Activated T-cell treated with anti-CD3 and anti-CD28 coated beads for 24 hours (primary cell): ENCODE measurements at places on chromosomes 1 and 21.

DNA sequence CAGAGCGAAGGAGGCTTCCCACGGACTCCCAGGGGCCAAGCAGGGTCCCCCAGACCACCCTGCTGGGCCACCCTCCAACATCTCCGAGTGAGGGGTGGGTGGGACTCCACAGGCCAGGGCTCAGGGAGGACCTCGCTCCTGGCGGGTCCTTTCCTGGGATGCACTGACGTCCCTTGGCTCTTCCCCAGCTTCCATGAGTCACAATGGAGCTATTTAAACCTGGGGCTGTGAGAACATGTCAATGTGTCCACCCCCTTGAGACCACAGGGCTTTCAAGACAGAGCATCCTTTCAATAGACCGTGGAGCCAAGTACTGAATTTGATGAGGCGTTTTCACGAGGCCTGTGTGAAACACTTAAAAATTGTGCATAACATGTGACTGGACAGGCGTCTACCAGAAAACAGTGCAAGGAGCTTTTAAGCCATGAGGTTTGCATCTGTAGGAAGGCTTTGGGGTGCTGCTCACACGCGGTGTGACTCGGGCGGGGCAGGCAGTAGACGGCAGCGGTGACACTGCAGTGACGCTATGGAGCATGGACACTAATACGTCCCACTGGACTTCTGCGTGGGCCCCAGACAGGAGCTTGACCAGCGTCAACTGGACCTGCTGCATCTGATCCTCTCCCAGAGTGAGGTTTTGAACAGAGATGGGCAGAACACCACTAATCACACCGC is 24.1 kb upstream of the NPHP4 start:
- DNase-seq, result no peak

DNA sequence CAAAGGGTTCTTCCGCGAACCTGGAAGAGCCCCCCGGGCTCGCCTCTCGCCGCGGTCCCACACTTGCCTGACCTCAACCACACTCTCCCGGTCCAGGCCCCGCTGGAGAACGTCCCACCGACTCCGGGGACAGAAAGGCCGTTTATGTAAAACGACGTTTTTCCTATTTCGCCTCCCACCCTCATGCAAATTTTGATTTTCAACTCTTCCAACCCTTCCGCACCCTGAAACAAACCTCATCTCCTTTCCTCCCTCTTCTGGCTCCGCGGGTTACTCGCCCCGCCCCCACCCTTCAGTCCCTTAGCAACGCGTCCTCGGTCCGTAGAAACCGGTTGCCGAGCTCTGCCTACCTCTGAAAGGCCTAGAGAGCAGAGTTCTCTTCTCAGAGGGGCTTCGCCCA is at the start of gene C1orf141:
C1orf141 (minus strand) TSS at position 276 of the 400 bp plus-strand sequence. CDS start 7,730 bp downstream, outside the sequence.
- DNase-seq, result no peak

DNA sequence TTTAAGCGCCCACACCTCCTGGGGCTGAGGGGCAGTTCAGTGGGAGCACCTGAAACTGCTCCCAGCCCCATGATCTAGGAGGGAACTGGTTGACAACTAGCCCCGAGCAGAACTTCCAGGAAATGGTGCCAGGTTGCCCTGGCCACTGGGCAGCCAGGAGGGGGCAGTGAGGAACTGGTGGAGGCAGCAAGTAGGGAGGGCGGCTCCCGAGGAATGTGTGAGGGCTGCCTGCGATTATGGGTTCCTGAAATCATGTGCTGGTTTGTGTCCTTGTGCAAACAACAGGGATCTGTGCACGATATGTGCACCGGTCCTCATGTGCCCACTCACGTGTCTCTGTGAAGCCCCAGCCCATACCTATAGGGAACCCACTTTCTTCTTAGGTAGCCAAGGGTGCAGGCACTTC is 9.9 kb downstream of the GPR3 start:
- no peak for DNase-seq

DNA sequence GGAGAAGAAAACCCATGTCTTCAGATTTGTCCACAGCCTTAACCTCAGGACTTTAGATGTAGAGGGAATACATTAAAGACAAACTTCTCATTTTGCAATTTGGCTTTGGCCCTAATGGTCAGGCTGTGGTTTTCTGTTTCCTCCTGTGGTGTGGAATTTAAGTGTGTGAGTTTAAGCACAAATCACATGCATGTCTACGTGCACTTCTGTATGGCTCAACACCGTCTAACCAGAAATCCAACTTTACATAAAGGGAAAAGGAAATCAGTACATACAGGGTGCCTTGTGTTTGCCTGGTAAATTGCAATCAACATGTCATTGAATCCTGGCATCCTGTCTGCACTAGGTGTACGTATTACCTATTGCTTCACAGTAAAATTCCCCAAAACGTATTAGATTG is 1.2 kb upstream of the ZNF124 start:
- DNase-seq, result no peak

DNA sequence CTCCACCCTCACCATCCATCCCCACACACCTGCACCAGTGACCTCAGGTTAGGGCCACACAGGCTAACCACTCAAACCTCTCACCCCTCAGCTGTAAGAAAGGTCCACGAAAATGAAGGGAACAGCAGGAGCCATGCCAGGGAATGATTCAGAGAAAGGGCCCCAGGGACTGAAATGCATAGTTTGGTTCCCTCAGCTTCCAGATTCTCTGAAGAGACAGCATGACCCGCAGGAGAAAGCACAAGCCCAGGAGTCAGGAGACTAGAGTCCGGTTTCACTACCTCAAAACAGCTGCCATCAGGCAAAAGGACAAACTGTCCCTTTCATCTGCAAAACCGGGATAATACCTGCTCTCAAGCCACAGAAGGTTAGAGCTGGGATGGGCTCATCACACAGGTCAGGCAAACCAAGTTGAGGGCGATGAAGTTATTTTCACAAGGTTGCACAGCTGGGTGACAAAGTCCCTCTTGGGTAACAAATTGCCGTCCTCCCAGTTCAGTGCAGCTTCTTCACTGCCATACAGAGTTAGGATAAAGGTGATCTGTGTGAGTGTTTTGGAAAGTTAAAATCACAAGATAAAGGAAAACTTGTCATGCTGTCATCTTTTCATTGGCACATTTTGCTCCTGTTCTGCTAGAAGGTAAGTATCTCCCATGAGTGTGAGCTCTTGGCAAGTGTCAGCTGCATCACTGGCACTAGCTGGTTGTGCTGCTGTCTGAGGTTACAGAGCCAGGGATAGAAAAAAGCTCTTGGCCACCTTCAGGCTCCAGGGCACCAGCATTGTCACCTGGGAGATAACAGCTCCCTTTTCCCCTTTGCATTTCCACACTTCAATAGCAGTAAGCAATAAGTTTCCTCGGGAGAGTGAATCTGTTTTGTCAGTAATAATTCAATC is 120.4 kb downstream of the KCNH1 start:
- no peak for DNase-seq

DNA sequence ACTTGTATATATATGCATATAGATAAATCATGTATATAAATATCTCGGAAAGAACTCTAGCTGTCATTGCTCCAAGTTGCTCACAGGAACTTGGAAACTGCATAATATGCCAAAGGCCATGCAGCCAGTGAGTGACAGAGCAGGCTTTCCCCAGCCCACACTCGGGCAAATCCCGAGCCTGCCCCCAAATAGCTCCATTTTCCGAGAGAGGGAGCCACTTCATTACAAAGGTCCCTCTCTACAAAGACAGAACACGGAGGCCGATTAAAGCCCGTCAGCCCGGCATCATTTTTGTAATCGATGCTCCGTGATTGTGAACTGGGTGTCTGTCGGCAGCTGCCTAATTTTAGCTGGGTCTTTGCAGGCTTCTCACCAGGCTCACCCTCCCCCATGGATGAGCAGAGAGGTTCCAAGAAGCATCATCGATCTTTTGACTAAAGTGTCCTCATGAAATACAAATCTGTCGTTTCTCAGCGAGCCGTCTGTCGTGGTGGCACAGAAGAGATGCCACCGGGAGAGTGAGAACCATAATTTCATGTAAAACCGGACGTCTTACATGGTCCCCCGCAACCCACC is 663.9 kb downstream of the PTPRU start:
- no peak for DNase-seq

- no peak for DNase-seq
Measured at GRCh38 chr1:221316491-221317056, 425.3 kb downstream of the DUSP10 start.

DNA sequence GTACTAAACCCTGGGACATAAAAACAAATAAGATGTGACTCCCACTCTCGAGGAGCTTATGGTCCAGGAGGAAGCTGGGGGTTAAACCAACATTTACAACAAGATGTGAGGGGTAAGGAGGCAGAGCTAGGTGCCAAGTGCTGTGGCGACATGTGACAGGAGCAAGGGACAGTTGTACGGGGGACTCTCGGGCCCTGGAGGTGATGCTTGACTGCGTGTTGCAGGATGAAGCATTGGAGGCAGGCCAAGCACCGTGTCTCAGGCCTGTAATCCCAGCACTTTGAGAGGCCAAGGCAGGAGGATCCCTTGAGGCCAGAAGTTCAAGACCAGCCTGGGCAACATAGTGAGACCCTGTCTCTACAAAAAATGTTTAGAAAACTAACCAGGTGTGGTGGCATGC is 36.8 kb downstream of the ATP5PO start:
- no peak for DNase-seq

GRCh38 chr1:244919320-244920282 is 55.3 kb upstream of the HNRNPU start:
- no peak for DNase-seq

DNA sequence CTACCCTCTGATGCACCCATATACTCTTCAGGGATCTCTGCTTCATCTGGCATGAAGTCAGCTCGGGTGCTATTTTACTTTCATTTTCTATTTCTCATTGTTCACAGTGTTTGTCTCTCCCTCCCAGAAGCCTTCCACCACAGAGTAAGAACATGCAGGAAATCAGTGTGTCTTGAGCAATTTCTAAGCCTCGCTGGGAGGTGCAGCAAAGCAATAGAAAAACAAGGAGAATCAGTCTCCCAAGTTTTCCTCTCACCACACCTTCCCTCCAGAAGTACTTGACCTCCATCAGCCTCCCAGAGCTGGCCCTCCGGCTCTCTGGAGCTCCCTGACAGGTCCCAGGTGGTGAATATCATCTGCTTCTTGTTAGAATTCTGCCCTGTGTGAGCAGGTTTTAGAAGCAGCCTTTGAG is 594.7 kb upstream of the CAMK1G start:
- peak; percentile 2 for DNase-seq

GRCh38 chr1:223761411-223761810 is 49.1 kb downstream of the CAPN2 start:
- no peak for DNase-seq

DNA sequence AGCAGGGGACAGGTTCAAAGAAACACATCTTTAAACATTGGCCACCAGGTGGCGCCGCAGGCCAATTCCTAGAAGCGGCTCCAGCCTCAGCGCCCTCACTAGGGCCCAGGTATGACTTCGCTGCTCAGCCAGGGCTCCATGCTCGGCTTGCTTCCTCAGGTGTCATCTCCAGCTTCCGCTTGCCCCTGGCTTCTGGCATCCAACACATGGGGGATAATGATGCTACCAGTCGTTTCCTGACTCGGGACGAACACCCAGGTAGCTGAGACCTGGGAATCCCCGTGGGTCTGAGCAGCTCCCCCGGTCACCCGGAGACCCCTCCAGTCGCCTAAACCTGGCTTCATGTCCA is 8.5 kb upstream of the MEX3A start:
- peak; percentile 80 for DNase-seq

GRCh38 chr1:83970802-83971201 is 28.1 kb downstream of the TTLL7 start:
- DNase-seq, result no peak

DNA sequence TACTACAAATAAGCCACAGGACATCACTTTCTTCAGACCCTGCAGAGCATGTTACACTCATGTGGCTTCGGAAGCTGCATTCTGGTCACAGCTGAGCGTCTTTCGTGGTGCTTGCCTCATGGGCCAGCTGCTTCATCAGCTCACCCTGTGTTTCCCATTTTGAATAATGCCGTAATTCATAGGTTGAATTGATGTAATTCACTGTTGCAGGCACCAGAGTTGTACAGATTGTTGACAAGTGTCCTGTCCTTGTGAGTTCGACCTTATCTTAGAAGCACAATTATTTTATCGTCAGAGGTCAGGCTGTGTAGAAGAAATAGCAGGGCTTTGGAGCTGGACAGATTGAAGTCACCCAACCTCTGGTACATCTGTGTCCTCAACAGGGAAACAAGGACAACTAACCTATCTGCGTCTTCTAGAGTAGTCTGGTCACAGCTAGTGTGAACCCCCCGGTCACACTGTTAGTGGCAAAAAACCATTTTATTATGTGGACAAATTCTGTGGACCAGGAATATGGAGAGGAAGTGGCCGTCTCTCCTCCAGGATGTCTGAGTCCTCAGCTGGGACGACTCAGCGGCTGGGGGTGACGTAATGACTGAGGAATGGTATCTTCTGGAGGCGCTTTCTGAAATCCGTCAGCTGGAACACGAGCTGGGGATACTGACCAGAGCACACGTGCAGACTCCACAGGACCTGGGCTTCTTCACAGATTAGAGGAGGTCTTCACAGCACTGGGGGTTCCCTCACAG is 17.8 kb downstream of the PKNOX1 start:
- no peak for DNase-seq

- DNase-seq, result no peak
Measured at GRCh38 chr21:14538483-14538882, 7.6 kb downstream of the SAMSN1 start.

GRCh38 chr1:25443030-25443699 is 12.5 kb downstream of the MACO1 start:
- no peak for DNase-seq

DNA sequence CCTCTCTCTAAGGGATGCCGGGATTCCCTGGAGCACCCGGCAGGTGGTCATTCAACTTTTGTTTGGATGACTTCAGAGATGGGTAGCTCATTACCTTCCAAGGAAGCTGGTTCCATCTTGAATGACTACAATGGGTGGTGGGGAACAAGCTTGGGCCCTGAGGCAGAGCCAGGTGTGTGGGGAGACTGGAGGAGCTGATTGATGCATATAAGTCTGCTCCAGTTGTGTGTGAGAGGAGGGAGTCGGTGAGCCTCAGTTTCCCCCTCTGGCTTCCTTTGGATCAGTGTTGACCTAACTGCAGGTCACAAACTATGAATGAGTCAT is 133.8 kb upstream of the ZBTB40 start:
- no peak for DNase-seq

DNA sequence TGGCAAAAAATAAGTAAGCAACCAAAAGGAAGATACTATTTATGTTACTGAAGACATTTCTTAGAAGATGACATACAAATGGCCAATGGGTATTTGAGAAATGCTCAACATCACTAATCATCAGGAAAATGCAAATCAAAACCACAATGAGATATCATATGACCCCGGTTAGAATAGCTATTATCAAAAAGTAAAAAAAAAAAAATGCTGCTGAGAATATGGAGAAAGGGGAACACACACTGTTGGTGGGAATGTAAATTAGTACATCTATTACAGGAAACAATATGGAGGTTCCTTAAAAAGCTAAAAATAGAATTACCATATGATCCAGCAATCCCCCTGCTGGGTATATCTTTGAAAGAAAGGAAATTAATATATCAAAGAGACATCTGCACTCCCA is 34.3 kb upstream of the CREG1 start:
- no peak for DNase-seq

DNA sequence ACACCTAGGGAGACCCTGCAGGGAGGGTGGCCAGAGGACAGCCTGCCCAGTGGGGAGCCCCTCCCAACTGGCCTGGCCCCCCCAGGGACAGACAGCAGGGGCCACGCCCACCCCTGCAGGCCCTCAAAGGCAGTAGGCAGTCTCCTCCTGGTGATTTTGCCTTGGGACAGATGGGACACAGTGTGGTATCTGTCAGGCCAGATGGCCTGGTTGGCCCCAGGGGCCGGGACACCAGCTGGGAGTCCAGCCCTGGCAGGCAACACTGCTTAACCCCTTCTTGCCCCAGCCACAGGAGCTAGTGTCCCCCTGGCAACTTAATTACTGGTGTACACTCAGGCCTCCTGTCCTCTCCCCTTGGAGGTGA is 17.8 kb downstream of the IFFO2 start:
- DNase-seq, result no peak

GRCh38 chr21:45572231-45572630 is 30.0 kb upstream of the SLC19A1 start:
- DNase-seq, result no peak
